ENCODE measurements at places on chromosomes 12 and 14. TPM values are rescaled to one million over a fixed set of nuclear protein-coding genes. Genes with fewer than 3 reads are reported as not detected.
A peak's percentile ranks its signal among the peaks of the same experiment; 100 is the strongest.

GRCh38 chr14:59570122-59570521, 6.5 kb downstream of the CCDC175 start:
- DNase-seq, result no peak

TPPP2 gene
- not detected for total RNA-seq

DNA sequence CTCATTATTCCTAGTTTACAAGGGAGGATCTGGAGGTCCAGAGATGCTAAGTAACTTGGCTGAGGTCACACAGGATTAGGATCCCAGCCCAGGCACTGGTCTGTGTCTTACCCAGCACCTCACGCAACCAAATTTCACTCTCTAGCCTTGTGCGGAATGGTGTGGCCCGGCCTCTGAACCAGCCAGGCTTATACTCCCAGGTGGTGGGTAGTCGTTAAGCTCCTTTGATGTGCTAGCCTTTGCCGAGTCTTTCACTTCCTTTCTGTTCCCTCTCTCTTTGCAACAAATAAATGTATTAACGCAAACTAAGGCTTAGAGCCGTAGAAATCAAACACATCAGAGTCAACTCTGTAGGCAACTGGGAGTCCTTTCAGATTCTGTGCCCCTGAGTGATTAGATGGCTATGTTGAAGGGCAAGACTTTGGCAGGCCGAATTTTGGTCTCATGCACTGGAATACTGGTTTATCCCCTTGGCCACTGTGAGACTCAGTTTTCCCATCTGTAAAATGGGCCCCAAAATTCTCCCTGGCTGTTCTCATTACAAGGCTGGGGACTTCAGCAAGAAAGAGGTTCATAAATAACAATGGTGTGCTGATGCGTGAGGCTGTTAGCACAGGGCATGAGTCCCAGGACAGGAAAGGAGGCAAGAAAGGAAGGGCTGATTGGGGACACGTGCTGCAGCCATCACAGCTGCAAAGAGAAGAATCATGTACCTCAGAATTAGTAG, 126.3 kb downstream of the AACS start:
- DNase-seq, result no peak

MANSC4 gene
- total RNA-seq, result not detected

DNA sequence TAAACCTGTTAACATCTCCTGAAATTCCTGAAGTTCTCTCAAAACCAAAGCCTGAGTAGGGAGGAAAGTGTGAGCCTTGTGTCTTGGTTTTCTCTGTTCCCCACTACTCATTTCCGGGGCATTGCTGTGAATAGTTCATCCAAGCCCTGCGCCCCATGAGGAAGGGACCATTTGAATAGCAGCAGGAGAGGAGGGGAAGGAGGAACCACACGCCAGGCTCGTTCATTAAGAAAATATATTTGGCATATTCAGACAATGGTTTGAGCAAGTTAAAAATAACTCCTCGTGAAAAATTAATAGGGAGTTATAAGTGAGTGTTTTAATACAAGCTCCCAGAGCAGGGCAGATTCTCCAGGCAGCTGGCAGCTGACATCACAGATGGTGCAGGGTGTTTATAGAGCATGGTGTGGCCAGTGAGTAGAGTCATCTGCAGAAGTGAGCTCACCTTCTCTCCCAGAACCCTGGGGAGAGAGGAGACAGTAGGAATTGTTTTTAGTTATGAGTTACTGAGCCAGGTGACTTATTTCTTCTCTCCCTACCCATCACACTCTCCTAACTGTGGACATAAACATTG, 29.5 kb upstream of the CISTR start:
- no peak for DNase-seq

- no peak for DNase-seq
Measured at GRCh38 chr12:9864913-9865675, 4.1 kb downstream of the CLEC2B start.

DNA sequence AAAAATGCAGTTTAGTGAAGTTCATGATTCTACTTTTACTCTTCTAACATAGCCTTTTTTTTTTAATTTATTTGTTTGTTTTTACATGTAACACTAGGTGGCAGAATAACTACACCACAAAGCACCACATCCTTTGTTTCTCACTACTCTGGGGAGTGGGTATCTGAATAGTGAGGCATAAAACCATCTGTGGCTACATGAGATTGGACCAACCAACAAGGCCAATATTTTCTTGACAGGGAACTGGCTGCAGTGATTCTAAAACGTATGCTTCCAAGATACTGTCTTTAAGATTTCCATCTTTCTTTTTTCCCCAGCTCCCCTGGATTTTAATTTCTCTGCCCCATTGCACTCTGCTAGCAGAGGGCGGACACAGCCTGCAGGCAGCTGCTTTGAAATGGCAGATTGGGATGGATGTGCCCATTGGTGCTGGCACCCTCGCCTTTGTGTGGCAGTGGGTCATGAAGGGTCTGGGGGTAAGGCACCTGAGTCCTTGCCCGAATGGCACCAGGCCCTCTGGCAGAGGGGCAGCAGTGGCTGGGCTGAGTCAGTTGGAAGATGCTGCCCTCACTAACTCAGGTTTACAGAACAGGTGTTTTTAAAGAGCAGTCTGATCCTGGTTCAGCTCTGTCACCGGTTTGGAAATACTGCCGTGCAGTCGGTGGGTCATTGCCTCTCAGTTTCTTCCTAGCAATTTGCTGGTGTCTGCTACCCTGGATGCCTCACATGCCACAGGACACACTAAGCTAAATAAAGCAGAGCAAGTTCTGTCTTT, 429.1 kb downstream of the RAD51B start:
- peak; percentile 78 for DNase-seq

DNA sequence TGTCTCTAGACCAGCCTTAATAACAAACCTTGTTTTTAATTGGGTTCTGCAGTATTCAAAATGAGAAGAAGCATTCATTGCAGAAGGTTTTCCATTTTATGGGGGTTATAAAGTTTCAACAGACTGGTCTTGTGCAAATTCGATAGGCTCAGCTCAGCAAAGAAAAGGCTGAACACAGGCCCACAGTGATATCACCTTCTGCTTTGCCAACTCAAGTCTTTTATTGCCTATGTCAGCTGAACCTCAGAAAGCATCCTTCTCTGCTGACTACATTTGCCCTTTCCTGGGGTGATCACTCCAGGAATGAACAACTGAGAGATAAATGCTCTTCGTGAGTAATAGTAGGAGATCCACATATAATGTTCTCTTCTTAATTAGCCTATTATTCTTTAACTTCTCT, 134.5 kb upstream of the CCDC175 start:
- no peak for DNase-seq

CPNE6 gene
- not detected for total RNA-seq

DNA sequence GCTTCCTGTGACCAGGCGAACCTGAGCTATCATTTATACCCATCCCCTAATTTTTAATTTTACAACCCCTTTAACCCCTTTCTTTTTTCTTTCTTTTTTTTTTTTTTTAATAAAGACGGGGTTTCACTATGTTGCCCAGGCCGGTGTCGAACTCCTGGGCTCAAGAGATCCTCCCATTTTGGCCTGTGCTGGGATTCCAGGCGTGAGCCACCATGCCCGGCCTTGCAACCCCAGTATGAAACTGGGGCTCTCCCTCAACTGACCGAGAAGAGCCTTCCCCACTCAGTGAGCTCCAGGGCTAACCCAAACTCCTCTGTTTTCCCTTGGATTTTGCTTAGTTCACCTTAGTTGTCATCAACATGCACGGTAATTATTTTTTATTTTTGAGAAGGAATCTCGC, 992 bp downstream of the CPSF2 start:
- DNase-seq, result no peak

DNA sequence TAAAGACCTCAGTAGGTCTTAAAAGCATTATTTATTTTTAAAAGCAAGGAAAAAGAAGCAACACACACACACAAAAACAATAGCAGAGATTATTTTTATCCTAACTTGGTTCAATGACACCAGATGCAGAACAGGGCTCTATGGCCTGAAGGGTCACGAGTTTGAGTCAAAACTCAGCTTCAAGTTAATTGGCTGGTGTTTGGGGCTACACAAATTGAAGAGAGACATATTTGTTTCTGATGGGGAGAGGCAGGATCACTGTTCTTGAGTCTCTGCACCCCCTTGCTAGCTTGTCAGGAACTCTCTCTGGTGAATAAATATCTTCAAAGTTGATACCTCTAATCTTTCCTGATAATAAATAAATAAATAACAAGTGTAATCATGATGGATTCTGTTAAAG, 466.1 kb downstream of the PRKD1 start:
- no peak for DNase-seq

BIN2 gene
- not detected for total RNA-seq

- no peak for DNase-seq
Measured at GRCh38 chr14:22418631-22419030, 170.4 kb downstream of the DAD1 start.

TTC5 gene
- total RNA-seq, result 14.4 TPM
